ENCODE measurements at places on chromosomes 12 and 14.

GRCh38 chr12:68573406-68573805 lies 37.3 kb upstream of the RAP1B start:
- DNase-seq = no peak

GRCh38 chr12:120962532-120963020 lies 15.8 kb upstream of the HNF1A start:
- DNase-seq = no peak

- DNase-seq = no peak
Measured at GRCh38 chr12:70190262-70191010, 52.8 kb upstream of the CNOT2 start.

DNA sequence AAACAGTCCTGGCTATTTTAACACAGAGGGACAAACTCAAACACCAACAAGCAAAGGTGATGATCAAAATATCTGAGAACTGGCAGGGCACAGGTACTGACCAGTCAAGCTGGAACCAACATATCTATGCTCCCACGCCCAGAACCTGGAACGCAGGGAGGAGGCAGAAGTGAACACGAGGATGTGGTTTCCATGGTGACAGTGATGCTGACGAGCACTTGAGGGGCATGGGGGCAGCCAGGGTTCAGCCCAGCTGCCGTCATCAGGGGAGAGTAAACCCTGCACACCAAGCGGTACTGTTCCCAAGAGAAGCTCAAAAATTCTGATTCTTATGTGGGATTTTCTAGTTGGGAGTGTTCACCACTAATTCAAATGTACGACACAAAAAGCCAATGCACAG lies 113.6 kb upstream of the SFSWAP start:
- DNase-seq = no peak

DNA sequence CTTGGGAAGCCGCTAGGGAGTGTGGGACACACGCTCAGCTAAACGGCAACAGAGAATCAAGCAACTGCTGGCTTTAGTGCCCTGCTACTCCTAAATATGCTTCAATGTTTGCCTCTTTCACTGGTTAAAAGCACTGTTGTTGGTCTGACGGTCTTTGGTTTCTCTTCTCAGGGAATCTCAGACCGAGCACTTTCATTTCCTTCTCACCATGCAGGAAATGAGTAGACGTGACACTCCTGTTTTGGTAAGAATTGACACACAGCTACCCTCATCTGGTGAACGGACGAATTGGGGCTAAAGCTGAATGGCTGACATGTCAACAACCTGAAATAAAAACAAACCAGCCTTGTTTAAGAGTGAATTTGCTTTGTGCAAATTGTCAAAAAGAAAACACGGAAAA lies 57.5 kb upstream of the PIWIL1 start:
- no peak for DNase-seq

DNA sequence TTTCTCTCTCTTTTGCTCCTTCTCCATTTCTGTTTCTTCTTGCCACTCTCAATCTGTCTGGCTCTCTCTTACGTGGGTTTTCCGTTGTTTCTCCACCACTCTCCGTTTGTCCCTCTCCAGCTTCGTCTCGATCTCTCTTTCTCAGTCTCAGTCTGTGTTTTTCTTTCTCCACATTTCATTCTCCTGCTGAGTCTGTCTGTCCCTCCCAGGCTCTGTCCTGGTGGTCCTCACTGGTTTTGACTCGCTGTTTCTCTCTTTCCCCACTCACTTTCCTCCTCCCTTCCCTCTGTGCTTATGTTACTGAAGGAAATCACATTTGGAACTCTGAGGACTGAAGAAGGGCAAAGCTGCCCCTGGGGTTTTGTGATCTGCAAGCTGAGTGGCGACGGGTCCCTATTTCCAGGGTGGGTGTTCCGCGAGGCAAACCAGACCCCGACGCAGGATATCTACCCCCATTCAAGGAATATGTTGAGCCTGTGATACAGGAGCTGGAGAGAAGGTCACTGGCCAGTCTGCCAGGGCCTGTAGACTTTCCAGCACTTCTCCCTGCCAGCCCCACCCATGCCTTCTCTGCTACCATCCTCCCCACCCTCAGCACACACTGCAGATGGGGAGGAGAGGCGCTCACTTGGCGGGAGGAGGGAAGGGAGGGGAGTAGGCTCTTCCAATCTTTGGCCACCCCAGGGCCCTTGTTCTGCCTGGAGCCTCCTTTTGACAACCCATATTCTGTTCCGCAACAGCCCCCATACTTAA lies 102.7 kb upstream of the MAP1LC3B2 start:
- no peak for DNase-seq
